ENCODE measurements at places on chromosomes 2 and 18. TPM values are rescaled to one million over a fixed set of nuclear protein-coding genes. Genes with fewer than 3 reads are reported as not detected.

PRKAG3 gene
- not detected for total RNA-seq

YIPF4 gene
- total RNA-seq = 24.1 TPM

BCL2 gene
- 4.5 TPM for total RNA-seq

DNA sequence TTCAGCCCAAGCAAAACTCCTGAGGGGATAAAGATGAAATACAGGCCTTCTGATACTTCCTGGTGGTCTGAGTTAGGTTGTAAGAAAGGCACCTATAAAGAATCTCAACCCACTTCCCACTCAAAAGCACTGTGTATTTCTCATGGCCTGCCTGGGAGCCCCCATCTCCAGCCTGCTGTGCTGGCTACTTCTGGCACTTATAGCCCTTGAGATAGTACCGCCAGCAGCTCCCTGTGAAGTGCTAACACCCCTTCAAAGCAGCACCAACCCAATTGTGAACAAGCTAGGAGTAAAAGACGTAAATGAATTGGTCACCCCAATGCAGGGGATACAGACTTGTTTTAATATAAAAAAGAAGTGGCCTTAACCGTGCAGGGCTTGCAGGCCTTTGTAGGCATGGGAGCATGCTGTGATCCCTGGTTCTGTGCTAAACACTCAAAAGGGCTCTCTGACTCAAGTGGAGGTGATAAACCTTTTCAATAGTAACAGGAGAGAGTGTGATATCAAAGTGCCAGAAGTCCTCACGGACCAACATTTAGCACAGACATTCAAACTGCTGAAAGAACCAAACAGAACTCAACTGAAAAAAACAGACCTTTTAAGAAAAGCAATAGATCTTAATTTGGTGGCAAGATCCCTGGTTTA, 80.8 kb downstream of the RTN4 start:
- DNase-seq = no peak

GRCh38 chr18:48859311-48860268, 91.2 kb downstream of the SMAD7 start:
- DNase-seq = peak; percentile 66

CD226 gene
- not detected for total RNA-seq

- no peak for DNase-seq
These were observed 4.8 kb upstream of the NIFK start for GRCh38 chr2:121741450-121741849.

UGT1A6 gene
- total RNA-seq = not detected

TMEM169 gene
- total RNA-seq = 2.5 TPM

DNA sequence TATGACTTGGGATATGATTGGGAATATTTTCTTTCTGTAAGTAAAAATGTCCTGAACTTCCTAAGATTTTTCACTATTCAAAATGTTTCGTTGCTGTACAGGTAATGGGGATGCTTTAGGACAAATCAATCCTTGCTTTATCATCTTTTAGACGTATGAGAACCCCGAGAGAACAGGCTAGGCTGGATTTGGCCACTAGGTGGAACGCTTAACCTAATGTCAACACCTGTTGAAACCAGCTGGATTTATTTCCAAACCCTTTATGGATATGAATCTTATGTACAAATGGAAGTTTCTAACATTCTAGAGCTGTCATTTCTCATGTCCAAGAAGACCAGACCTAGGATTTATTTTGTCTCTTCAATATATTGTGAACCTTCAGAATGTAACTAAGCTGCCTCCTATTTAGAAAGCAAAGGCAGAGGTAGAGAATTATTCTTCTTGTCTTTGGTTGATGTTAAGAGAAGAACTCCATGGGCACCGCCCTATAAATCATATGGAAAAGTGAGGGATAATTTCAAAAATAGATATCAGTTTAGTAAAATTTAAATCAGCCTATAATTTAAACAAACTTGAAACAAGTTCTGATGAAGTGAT, 96.7 kb downstream of the PMAIP1 start:
- no peak for DNase-seq

- no peak for DNase-seq
These were observed 431.1 kb upstream of the ZEB2 start for GRCh38 chr2:144950899-144951560.

DNA sequence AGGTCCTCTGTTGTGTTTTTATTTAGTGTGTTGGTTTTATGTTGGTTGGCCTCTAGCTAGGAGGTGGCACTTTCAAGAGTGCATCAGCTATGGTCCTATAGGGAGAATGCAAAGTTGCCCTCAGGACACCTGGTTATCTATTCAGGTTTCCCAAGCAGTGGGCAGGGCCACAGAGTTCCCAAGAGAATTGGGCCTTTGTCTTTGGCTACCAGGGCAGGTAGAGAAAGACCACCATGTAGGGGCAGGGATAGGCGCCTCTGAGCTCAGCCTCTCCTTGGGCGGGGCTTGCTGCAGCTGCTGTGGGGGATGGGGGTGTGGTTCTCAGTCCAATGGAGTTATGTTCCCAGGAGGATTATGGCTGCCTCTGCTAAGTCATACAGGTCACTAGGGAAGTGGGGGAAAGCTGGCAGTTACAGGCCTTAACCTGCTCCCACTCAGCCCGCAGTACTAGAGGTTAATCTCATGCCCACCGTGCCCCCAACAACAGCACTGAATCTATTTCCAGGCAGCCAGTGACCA, 26.0 kb downstream of the ABCB11 start:
- no peak for DNase-seq

DNA sequence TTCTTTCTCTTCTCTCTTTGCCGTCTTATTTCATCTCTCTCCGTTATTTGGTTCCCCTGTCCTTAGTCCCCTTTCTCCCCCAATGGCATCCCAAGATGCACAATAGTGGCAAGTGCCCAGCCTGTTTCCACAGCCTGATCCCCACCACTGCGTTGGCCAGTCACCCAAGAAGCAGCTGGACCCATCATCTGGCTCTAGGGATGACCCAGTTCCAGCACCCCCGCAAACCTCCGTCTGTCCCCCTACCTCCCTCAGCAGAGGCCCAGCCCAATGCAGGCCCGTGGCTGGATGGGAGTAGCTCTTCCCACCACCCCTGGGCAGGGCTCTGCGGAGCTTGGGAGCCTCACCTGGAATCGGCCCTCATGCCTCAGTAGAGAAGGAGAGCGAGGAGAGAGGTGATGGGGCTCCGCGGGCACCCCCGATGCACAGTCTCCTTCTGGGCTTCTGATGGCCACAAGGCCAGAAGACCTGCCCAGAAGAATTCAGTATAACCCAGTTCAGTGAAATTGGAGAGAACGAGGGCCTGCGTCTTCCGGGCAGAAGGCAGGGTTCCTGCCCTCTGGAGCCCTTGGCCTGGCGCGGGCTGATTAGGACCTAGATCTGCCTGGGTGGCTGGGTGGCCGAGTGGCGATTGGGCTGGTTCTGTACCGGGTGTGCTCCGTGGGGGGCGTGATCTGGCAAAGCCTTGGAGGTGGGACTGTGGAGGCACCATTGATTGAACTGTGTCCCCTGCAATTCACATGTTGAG, 50.9 kb downstream of the RRM2 start:
- no peak for DNase-seq

- peak; percentile 70 for DNase-seq
These were observed 32.6 kb downstream of the MARCHF4 start for GRCh38 chr2:216339456-216340279.

CLEC4F gene
- not detected for total RNA-seq

DNA sequence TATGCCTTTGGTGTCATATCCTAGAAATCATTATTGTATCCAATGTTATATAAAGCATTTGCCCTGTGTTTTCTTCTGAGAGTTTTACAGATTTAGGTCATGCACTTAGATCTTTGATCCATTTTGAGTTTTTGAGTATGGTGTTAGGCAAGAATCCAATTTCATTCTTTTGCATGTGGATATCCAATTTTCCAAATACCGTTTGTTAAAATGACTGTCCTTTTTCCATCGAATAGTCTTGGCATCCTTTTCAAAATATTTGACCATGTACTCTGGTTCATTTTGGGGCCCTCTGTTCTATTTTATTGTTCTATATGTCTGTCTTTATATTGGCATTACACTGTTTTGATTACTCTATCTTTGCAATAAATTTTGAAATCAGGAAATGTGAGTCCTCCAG, 23.8 kb upstream of the KCNJ13 start:
- no peak for DNase-seq

- no peak for DNase-seq
These were observed 48.3 kb downstream of the COL3A1 start for GRCh38 chr2:189022492-189022891.

DNA sequence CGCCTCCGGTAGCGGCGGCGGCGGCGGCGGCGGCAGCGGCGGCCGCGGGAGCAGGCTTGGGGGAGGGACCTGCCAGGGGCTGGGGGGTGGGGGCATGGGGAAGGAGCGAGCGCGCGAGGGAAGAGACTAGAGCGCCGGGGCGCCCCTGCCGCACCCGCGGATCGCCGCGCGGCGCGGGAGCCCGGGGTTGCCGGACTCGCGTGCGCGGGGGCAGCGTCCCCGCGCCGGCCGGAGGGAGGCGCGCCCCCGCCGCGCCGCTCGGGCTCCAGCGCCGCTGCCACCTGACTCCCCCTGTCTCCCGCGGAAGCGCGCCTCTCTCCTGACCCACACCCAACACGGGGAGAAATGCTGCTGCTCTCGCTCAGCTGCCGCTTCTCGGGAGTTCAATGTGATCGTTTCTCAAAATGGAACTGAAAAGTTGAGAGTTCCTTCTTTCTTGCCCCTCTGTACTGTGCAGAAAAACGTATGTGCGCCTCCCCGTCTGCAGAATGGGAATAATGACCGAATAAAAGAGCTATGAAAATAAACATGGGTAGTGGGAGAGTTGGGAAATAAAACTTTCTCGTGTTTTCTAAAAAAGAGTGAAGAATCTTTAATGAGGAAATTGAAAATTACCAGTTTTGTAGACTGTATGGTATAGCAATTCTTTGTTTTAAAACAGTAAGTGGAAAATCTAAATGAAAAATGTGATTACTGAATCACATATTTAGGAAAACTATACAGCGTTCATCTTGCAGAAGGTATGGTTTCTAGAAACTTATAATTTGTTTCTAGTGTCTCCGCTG, 455 bp upstream of the TLK1 start:
- no peak for DNase-seq

TLX2 gene
- 0.17 TPM for total RNA-seq

DNA sequence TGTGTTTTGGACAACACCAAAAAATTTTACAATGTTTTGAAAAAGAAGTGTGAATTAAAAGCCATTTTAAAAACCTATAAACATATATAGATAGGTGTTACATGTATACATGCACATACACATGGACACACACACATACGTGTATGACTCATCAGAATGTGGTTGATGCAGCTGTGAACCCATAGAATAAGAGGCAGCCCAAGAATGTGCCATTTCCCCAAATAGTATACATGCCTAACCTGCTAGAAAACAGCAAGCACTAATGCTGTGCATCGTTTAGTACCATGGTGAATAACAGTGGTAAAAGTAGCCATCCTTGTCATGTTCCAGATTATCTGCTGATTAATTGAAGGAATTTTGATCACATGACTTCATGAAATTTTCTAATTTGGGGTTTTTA, 149.0 kb downstream of the DSEL start:
- no peak for DNase-seq

- no peak for DNase-seq
These were observed 404.7 kb upstream of the CDH2 start for GRCh38 chr18:28581521-28582071.

DNA sequence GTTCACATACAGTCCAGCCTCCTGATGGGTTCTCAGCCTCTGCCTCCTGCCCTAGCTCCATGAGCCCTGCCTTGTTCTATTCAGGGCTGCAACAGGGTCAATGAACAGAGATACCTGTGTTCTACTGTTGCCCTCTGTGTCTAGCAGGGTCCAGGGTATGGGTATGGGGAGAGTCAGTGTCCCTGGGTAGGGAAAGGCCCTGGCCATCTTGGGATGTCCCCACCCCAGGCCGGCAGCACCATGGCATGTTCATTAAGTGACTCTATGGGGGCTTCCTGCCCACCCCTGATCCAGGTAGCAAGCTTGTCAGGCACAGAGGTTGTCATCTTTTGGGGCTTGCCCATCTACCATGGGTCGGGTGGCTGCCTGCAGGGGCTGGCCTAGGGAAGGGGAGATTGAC, 13.5 kb downstream of the PDE11A start:
- no peak for DNase-seq

DNA sequence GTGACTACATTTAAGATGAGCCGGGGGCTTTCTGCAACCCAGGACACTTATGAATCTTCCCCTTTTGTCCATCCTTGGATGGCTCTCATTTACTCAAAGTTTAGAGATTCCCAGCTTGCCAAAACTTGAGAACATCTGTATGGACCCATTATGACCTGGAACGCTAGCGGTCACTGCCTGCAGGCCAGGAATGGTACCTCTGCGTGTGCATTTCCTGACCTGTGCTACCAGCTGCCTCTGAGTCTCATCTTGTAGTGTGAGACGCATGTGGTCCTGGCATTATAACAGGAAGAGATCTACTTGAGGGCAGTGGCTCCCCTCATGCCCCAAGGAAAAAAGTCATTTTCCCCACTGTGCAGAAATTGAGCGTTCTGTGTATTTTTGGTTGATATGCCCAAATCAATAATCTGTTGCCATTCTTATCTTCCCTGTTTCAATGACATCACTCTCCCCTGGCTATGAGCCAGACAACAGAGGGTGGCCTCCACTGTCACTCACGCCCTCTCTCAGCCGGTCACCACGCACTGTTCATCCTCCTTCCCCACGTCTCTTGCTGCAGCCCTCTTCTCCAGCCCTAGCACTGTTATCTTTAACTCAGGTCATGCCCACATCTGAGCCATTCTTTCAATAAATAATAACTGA, 28.5 kb upstream of the NPAS2 start:
- no peak for DNase-seq

DNA sequence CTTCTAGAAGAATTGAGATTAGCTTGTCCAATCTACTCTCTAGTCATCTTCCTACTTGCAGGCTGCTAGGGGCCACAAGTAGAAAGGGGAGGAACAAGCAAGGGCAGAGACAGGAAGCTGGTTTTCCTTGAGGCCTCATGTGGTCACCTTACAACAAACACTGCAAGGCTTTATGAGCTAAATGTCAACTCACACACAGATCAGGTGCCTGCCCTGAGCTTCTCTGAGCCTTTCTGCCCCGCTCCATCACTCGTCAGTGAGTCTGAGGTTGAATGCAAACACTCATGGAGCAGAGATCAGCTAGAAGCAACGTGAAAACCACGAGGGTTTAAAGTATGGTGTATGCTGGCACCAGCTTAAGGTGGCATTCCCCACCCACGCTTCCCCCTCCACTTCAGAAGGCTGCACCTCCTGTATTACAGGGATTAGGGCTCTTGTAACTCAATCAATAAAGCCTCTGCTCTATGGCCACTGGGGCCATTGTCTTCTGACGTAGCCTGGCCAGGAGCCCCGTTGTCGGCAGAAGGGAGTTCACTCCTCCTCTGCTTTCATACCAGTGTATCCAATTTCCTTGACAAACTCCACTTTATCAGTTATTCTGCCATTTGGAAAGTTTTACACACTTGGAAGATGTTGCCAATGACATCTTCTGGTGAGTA, 5.4 kb upstream of the CRYGC start:
- no peak for DNase-seq

GRCh38 chr2:14690926-14691325, 58.4 kb downstream of the LRATD1 start:
- DNase-seq = no peak

GRCh38 chr18:8967573-8967972, 134.9 kb upstream of the NDUFV2 start:
- DNase-seq = no peak
